Stimulated activated CD4-positive, alpha-beta T cell treated with anti-CD3 and anti-CD28 coated beads, Interleukin-4, amount 100 ng/mL, for 48 hours (primary cell): ENCODE measurements at places on chromosomes 12 and 14.

GRCh38 chr12:102763471-102763870 is 153.6 kb downstream of the PAH start:
- no peak for DNase-seq

- DNase-seq, result no peak
Measured at GRCh38 chr12:30437616-30438015, 258.1 kb downstream of the IPO8 start.

DNA sequence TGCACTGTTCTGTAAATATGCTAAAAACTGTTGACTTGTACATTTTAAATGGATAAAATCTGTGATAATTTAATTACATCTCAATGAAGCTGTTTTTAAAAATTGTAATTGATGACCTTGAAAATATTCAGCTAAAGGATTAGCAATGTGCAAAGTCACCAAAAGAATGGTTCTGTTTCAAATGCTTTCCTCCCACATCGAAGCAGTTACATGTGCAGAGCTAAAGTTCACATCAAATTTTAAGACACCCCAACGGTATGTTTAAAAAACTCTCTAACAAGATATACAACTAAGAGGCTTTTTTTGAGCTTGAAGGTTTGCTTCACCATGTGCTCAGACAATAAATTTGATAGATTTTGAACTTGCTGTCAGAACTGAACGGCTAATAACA is 114.6 kb upstream of the KRAS start:
- DNase-seq, result no peak

DNA sequence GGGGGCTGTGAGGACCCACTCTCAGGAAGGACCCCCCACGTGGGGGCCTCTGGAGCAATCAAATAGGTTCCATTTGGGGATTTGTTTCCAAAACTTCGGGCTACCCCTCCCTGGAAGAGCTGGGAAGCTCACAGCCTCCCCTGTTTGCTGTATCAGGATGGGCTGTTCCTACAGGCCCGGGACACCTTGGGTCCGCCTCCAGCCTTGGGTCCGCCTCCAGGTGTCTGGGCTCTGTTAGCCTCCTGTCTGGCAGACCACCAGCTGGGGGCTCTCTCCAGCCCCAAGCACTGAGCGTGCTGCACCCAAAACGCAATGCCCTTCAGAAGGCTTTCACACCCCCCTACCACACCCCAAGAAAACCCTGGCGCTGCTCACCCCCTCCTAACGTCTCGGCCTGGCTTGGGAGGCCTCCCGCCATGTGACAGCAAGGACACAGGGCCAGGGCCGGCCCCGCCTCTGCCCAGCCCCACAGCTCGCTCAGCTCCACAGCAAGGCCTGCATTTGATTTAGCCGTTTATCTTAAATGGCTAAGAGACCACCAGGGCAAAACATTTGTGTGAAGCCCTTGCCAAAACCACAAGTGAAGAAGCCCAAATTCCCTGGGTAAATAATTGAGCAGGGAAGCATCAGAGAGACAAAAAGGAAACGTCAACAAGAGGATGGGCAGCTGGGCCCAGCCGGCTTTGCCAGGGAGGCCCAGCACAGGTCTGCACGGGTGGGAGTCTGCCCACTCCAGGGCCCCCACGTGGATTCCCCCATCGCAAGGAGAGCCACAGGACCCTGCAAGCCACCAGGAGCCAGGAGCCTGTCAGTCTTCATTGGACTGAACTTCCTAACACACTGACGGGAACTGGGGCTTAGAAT is 39.9 kb downstream of the BCL11B start:
- DNase-seq, result no peak

GRCh38 chr12:67915335-67915851 is 73.9 kb upstream of the IFNG-AS1 start:
- DNase-seq, result no peak

DNA sequence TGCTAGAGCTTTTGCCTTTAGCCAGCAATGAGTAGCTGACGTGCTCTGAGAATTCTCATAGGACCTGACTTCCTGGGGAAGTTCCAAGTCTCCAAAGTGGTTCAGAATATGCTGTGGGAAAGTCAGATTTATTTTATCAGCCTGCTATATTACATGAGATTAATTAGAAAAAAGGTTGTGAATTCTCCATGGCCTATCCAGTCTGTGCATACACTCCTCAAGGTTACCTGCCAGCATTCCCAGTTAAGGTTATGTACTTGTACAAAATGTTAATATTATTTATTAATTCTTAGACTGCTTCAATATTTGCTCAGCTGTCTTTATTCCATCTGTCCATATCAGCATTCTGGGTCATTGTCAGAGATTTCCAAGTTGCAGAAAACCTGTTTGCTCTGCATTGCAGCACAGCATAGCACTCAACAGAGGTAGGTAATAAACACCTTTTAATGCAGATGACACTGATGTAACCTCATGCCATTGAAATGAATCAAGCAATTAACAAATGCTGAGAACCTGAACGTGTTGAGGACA is 2.7 kb upstream of the SEL1L start:
- DNase-seq, result no peak

GRCh38 chr14:44914849-44915248 is 46.9 kb downstream of the KLHL28 start:
- DNase-seq, result no peak

DNA sequence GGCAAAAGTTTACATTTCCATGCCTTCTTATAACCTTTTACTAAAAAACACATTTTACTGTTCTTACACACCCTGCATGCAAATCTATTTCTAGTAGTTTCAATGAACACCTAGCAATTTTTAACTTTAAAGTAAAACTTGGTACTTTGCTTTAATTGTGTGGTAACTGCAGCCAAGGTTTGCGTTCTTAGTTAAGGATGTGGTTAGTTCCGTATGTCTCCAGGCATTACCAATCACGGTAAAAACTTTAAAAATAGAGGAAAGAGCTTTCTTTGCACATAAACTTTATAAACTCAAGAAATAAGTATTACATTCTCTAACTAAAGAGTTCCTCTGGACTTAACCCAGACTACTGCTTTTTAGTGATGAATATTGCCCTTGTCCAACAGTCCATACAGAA is 795.2 kb downstream of the SLC16A7 start:
- no peak for DNase-seq

DNA sequence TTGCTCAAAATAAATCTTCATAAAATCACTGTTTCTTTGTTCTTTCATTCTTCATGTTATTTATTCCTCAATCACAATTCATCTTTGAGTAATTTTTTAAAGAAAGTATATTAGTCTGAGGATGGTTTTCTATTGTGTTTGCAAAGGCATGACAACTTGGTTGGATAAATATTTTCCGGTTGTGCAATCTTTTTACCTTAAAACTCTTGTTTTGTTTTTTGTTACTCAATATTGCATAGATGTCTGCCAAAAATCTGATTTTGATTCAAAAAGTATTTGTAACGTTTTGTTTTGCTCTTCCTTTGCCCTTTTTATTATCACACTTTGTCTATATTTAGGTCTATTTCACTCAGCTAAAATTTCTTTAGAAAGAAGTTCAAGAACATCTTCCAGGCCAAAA is 86.2 kb upstream of the SYT1 start:
- no peak for DNase-seq

DNA sequence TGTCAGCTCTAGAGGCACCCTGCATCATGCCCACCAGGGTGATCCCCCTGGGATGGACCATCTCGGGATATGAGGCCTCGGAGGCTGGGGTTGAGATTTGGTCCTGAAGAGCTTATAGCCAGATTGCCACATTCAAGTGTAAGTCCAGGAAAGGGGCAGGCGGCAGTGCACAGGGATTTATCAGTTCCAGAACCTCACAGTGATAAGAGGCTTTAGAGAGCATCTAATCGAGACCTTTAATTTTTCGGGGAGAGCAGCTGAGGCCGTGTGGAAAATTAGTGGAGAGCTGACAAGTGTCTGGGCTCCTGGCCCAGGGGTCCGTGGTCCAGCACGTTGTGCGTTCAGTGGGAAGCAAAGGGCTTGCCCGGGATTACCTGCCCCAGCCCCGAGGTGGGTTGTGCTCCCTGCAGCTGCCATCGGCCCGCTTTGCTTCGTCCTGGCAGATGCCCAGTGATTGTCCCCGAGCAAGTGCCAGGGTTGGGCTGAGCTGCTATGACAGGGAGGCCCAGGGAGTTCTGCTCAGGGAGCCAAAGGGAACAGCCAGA is 52.1 kb downstream of the C14orf132 start:
- DNase-seq, result no peak

GRCh38 chr12:66159123-66159522 is 10.7 kb downstream of the TMBIM4 start:
- DNase-seq, result no peak

DNA sequence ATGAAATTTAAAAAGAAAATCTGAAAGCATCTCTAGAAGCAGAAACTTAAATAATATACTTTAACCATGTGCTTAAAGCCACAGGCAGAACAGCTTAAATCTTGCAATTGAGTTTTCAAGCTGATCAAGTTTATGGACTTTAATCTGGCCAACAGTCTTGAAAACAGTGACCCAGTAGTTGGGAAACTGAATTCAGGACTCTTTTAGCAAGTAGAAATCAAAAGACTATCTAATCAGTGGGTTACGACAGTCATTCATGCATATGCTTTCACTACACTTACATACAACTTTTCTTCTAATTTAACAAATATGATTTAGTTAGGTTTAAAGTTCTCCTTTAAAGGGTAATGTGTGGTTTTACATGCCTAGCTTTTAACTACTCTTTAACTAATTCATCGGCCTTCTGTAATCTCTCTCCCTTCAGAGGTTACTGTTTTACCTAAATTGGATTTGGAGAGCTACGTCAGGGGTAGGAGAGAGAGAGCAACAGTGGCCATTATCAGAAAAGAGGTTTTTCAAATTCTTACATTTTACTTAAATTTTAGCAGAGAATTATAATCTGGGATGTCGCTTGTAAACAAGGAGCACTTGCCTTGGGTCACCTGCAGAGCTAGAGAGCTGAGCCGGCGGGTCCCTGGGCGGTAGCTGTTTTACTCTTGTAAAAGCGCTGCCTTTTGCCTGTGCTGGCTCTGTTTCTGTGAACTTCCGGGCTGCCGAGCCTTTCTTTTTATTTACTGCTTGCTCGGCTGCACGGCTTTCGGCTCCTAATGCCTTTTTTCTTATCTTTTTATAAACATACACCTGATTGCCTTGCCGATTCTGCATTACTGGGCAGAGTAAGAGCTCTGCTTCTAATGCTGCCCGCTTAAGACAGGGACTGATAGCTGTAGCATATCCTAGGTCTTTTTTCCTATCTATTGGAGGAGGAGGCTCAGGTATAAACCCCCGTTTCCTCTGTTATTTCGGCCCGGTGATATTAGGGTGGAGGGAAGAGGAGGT is 17.4 kb upstream of the LYZ start:
- DNase-seq, result peak; percentile 40

DNA sequence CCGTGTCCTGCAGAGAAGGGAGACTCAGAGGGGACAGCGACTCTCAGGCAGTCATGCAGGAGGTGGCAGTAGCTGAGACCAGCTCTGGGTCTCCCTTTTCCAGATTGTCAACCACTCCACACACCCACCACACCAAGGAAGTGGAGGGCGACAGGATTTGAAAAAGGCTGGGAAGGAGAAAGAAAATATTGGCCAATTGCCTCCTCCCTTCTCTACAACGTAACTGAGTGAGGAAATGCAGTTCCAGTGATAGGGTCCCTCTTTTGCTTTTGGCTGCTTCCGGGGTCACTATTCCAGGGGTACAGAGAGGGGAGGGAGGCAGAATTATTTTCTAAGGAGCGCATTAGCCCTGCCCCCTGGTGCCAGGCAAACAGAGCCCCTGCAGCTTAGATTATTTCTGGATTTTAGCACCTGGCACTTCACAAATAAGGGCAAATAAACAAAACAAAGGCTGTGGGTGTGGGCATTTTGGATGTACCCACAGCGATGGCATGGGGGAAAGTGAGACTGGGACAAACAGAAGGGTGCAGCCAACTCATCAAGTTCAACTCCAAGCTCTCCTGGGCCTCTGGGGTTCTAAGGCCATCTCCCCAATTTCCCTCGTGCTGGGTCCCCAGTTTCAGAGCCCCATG is 20.4 kb downstream of the ASB2 start:
- no peak for DNase-seq

GRCh38 chr12:40511341-40511740 is 180.9 kb upstream of the CNTN1 start:
- DNase-seq, result no peak

- no peak for DNase-seq
Measured at GRCh38 chr14:47466916-47467315, 208.5 kb downstream of the MDGA2 start.

DNA sequence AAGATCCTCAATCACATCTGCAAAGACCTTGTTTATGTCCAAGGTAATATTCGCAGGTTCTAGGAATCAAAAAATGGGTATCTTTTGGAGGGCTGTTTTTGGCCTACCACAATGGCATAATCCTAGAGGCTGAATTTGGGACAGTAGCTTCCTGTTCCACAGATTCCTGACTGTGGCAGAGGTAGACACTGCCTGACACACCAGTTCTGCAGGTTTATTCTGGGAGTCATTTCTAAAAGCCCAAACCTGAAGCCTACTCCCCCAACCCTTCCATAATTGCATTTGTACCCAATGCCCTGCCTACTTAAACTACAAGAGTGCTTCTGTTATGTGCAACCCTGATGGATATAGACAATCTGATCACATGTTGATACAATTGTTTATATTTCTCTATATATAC is 378.9 kb downstream of the PCNX1 start:
- DNase-seq, result no peak

- DNase-seq, result peak; percentile 6
Measured at GRCh38 chr14:64337888-64338615, 43.9 kb upstream of the ESR2 start.

DNA sequence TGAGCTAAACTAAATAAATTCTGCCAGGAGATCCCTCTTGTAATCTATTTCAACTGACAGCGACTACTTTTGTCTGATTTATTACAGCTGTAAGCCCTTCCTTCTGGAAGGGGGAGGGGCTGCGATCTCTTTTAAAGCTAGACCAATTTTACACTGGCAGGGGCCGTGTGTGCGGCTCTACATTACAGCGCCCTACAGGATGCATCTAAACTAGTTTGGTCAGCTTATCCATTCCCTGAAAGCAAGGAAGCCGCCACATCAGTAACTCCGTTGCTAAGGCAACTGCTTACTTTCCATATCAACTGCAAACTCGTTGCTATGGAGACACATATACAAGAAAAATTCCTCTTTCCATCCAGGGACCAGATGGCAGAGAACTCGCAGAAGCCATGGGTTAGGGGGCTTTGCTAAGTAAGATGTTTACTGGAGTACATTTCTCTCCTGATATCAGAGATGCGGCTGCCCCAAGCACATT is 17.4 kb downstream of the FOXN3 start:
- DNase-seq, result no peak

- no peak for DNase-seq
Measured at GRCh38 chr12:109877504-109878246, 2.7 kb downstream of the GLTP start.

- no peak for DNase-seq
Measured at GRCh38 chr12:24233519-24234246, 284.2 kb upstream of the SOX5 start.

- DNase-seq, result no peak
Measured at GRCh38 chr12:34346372-34347034, 324.2 kb downstream of the ALG10 start.

- DNase-seq, result no peak
Measured at GRCh38 chr12:127504874-127505273, 762.1 kb upstream of the TMEM132C start.
